ENCODE measurements at places on chromosomes 1 and 21.

GRCh38 chr1:56920591-56921001 is 45.2 kb downstream of the C8B start:
- no peak for DNase-seq

GRCh38 chr21:39377444-39378050 is 28.7 kb upstream of the HMGN1 start:
- no peak for DNase-seq

- DNase-seq, result no peak
Measured at GRCh38 chr1:153800516-153800915, 25.3 kb downstream of the SLC27A3 start.

GRCh38 chr1:223208164-223209076 is 65.4 kb upstream of the TLR5 start:
- DNase-seq, result no peak

- no peak for DNase-seq
Measured at GRCh38 chr1:119220991-119221390, 80.5 kb upstream of the WARS2 start.

DNA sequence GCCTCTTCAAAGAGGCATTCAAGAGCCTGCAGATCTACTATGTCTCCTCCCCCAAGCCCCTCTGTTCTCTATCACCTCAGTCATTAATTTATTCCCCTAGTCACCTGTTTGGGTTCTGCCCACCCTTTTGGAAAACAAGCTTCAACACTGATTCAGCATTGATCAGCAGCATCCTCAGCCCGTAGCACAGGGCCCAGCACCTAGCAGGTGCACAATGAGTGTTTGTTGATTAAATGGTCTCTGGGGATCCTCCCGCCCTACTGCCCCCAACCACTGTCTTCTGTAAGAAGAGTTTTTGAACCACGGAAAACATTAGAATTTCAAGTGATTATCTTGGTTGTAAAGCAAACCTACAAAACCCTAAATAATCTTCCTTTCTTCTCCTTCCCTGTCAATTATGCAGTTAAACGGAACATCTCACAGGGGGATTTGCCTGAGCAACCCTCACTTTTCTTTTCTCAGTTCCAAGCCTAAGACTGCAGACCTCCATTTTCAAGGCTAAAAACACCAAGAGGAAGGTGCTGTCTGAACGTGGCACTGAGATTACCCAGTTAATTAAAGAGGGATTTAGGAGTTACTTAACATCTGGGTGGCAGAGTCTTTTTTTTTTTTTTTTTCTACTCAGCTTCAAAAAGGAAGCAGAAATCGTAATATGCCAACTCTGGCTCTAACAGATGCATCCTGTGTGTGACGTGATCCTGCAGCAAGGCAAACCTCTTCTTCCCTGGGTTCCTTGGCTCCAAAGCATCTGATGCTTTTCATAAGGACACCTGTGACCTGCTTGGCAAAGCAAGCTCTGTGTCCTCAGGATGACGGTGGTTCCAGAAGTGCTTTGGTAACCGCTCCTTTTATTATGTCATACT is 163.0 kb downstream of the KAZN start:
- no peak for DNase-seq

DNA sequence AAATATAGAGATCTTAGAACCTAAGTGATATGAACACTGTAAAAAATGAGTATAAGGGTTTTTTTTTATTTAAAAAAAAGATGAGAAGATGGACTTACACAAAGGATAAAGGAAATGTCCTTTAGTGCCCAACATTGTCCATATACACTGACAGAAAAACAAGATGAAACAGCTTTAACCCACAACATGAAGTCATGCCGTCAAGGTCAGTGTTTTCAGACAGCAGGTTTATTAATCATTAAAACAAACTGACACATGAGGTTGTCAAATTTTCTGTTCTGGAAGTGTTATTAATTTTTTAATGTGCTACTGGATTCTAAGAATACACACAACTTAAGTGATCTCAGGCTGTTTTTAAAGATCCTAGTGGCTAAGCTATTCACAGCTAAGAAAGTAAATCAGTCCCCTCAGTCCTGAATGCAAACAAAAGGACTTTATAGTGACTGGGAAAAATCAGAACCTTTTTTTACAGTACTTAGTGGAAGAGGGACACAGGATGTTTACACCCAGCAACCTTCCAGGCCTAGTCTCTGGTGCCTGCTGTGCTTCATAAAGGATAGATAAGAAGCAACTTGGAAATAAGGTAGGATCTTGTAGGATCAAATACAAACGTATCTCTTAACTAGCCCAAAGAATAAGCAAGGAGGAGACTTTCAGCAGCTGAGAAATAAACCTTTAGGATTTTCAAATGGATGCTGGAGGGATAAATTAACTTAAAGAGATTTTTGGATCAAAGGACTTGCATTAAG is 21.9 kb upstream of the PKN2 start:
- DNase-seq, result no peak

DNA sequence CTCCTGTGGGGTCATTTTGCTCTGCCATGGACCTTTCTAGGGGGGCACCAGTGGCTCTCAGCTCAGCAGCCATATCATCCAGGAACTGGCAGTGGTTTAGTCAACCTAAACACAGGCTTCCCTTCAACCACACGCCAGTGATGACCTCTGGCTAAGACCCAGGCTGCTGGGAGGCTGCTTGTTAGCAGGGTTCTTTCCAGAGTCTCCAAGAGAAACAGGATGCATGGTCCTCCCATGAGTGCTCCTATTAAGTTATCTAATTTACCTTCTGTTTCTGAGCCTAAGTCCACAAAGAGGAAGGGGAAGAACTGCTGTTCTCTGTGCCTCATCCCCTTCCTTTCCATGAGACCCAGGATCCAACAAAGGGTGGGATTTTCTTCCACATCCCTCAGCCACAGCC is 137.3 kb upstream of the PLXNA2 start:
- DNase-seq, result no peak

DNA sequence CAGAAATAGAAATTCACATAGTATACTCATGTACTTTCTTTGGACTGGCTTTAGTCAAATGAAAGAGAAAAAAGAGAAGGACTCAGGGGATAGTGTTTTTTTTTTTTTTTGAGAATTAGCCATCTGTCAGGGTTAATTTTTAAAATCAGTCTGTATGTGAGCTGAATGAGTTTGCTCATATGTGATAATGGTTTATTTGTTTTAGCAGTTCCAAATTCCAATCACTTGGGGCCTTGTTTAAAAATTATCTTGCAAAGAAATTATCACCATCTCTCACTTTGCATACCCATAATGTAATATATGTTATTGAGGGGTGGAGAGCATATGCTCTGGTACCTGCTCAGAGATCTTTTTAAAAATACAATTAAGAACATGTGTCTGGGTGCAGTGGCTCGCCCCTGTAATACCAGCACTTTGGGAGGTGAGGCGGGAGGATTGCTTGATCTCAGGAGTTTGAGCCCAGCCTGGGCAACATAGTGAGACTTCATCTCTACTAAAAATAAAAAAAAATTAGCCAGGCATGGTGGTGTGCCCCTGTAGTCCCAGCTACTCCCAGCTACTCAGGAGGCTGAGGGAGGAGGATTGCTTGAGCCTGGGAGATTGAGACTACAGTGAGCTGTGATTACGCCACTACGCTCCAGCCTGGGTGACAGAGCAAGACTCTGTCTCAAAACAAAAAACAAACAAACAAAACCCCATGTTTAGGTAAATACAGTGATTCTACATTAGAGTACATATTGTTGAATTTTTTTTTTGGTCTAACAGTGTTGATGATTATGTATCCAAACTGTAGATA is 19.7 kb downstream of the GNAI3 start:
- DNase-seq, result no peak

DNA sequence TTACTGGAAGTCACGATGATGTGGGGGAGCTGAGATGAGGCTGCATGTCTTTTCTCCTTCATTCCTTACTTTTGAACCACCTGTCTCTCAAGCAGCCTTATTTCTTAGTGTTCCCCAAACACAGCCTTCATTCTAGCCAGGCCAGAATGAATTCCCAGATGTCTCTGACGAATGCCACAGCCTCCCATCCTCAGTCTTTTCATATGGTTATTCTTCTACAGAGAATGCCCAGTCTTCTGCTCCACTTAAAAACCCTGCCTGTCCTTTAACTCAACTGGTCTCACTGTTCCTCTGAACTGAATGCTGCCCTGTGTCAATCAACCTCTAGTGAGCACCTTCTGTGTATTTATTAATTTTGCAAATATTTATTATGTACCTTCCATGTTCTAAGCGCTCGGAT is 156.2 kb downstream of the PLA2G4A start:
- no peak for DNase-seq
